CD4-positive, alpha-beta T cell treated with Interleukin-6 for 4 hours (primary cell): ENCODE measurements at places on chromosomes 3 and 15.

- no peak for DNase-seq
These were observed 312.3 kb downstream of the EPHA3 start for GRCh38 chr3:89419647-89420241.

DNA sequence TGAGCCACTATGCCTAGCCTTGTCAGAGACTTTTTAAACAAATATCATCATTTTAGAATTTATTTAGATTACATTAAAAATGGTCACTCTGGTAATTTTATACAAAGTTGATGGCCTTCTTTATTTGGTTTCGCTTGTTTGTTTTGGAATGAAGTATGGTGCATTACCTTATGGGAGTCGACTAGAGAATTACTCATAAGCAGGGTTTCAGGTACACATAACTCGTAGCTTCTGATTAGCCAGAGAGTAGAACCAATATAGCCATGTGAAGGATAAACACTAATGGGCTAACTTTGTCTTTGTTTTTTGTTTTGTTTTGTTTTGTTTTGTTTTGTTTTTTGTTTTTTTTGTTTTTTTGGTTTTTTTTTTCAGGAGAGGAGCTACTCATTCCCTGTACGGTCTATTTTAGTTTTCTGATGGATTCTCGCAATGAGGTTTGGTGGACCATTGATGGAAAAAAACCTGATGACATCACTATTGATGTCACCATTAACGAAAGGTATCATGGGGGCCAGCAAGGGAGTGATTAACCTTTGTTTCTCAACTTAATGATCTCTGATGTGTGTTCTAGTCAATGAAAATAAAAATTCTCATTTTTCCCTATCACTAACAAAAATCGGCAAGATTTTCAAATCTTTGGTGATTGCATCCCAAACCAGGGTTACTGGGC is 113.2 kb downstream of the IL1RAP start:
- no peak for DNase-seq

DNA sequence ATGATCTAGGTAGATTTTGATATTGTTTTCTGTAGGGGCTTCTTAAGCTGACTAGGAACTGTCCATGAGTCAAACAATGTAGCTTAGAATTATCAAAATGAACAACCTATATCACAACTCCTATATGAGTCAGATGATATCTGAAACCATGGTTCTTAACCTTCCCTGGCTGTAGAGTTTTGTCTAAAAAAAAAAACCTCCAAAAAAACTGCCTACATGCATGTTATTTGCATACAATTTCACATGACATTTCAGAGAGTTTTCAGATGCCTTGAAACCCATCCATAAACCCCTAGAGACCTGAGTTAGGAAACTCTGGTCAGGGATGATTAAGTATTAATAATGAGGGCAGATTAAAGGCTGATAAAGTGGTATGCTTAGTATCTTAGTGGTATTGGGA is 157.0 kb downstream of the CHST2 start:
- no peak for DNase-seq

DNA sequence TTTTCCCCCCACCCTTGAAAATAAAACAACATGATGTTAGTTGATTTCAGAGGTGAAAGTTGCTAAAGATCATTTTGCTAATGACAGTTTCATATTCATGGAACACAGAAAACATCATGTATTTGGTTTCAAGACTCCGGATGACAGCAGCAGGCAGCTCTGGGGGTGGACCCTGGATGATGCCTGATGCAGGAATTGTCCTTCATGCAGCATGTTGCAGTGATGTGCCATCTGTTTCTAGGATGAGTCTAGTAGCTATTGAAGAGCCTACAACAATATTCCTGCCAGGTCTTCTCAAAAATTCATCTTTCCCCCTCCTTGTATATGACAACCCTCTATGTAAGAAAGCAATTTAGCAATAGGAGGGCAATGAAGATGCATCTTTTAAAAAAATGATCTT is 108.3 kb downstream of the SV2B start:
- no peak for DNase-seq
